ENCODE measurements at places on chromosomes 16 and 17. TPM values are rescaled to one million over a fixed set of nuclear protein-coding genes. Genes with fewer than 3 reads are reported as not detected.

DNA sequence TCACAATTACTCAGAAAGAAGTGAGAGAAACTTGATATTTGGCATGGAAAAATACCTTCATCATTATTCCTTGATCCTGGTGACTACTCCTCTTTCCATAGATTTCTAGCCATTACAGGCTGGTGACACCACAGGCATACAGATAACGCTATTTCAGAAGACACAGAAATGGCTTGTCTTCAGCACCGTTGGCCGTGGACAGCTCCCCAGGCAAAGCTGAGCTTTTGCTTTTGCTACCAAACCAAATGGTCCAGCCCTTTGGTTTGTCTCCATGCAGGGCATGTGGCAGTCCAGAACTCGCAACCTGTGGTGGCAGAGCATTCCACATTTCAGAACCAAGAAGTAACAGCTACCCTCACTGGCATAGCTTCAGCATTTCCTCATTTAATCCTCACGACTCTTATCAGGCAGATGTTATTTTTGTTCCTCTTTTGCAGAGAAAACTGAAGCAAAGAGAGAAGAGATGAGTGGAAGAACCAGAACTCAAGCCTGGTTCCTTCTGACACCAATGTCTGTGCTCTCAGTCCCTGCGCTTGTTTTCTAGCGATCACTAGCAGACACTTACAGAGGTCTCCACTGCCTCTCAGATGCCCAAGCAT lies 55.5 kb downstream of the HS3ST4 start:
- no peak for DNase-seq

- DNase-seq: peak; percentile 59
Observed at GRCh38 chr16:88383401-88384221, 852 bp downstream of the ZNF469 start.

- no peak for DNase-seq
Observed at GRCh38 chr17:16928406-16929034, 43.4 kb downstream of the TNFRSF13B start.

PLLP gene
- total RNA-seq: 3.7 TPM

SLC4A1 gene
- 0.99 TPM for total RNA-seq

DNA sequence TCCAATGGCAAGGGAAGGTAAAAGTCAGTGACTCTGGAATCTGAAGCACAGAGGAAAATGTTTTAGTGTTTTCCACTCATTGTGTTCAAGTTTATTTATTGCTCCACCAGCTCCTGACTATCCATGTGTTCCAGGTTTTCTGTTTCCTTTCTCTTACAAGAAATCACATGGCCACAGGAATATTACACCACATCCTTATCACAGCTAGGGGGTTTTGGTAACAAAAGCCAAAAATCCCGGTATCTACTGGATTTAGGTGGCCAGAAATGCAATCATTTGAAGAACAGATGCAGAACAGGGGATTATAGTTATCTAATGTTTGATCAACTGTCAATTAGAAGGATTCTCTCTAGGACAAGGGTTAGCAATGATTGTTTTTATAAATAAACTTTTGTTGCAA lies 47.9 kb downstream of the STH start:
- DNase-seq: no peak

- DNase-seq: no peak
Observed at GRCh38 chr16:14014284-14014625, 56.9 kb upstream of the MRTFB start.

DNA sequence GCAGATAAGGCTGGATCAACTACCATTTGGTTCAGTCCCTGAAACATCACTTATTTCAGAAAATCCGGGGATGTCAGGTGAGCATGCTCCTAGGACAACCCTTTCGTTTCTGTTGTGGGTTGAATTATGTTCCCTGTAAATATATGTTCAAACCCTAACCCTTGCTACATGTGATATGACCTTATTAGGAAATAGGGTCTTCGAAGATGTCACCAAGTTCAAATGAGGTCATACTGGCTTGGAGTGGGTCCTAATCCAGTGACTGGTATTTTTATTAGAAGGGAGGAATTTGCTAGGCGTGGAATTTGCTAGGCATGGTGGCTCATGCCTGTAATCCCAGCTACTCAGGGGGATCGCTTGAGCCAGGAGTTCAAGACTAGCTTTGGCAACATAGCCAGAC lies 21.3 kb downstream of the SNX20 start:
- DNase-seq: no peak

GRCh38 chr17:72829883-72830282 lies 262.6 kb downstream of the SLC39A11 start:
- no peak for DNase-seq

CA4 gene
- 17.7 TPM for total RNA-seq

CD300A gene
- 7.6 TPM for total RNA-seq

- no peak for DNase-seq
Observed at GRCh38 chr16:8989099-8989878, 25.6 kb upstream of the USP7 start.

DNA sequence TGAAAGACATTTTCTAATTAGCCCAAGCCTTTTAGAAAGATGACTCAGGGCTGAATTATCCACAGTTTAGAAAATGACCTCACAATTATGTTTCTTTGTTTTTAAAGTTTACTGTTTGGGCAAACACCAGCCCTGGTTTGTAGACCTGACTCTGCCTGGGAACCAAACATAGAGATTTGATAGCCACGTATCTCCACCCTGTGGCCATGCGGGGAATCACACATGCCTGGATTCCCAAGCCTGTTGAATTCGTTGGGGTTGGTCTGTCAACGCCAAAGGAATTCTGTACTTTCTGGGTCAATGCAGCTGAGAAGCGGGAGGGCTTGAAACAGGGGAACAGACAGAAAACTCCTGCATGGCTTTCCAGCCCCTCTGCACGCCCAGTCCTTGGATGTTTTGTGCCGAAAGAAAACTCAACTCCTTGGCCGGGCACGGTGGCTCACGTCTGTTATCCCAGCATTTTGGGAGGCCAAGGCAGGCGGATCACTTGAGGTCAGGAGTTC lies 26.9 kb downstream of the CD300A start:
- peak; percentile 59 for DNase-seq

GRCh38 chr17:59361386-59361785 lies 29.9 kb downstream of the YPEL2 start:
- DNase-seq: no peak

DNA sequence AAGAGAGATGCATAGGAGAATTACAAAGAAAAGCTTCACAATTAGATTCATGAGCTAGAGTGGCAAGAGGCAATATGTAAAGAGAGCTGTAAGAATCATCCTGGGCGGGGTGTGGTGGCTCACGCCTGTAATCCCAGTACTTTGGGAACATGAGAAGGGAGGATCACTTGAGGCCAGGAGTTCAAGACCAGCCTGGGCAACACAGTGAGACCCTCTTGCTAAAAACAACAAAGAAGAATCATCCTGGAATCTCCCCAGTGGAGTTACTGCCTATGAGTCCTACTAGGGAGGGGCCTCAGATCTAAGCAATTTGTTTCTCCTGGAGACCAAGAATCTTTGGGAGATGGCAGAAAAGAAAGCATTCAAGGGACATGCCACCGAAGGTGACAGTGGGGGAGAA lies 119.1 kb downstream of the HIC1 start:
- DNase-seq: no peak

RRN3 gene
- total RNA-seq: 17.3 TPM

GRCh38 chr17:59432657-59433056 lies 101.2 kb downstream of the YPEL2 start:
- DNase-seq: no peak
